8988T (cell line): ENCODE measurements at places on chromosomes 4 and X.

DNA sequence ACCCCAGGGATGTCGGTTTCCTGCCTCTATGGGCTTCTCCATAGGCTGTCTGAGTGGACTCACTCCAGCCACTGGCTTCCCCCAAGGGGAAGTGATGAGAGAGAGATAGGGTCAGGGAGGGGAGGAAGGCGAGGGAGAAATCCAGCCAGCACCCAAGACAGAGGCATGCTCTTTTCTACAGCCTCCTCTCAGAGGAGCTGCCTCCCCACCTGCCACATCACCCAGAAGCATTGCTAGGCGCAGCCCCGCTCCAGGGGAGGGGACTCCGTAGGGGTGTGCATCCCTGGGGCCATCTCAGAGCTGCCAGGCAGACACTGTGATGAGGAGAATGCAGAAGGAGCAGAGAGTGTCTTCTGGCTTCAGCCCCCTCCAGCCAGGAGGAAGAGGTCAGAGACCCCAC lies 109.5 kb upstream of the NKX1-1 start:
- no peak for DNase-seq

DNA sequence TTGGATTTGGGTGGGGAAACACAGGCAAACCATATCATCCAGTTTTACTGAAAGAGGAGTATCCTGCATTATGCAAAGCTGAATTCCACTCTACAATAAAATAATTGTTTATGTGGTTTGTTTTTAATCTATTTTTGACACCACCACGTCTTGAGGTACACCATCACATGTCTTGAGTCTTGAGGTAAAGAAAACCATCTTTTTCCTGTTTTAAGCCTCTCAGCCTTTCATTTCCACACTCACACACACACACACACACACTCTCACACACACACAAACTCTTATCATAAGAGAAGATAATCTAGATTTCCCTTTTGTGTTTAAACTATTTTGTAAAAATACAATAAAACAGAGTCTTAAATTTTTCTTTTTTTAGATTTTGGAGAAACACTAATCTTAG lies 32.0 kb downstream of the SPIN3 start:
- DNase-seq: no peak

- DNase-seq: no peak
Measured at GRCh38 chrX:33132569-33132968, 78.8 kb downstream of the DMD start.

GRCh38 chr4:4829837-4830236 lies 29.6 kb upstream of the MSX1 start:
- DNase-seq: no peak

DNA sequence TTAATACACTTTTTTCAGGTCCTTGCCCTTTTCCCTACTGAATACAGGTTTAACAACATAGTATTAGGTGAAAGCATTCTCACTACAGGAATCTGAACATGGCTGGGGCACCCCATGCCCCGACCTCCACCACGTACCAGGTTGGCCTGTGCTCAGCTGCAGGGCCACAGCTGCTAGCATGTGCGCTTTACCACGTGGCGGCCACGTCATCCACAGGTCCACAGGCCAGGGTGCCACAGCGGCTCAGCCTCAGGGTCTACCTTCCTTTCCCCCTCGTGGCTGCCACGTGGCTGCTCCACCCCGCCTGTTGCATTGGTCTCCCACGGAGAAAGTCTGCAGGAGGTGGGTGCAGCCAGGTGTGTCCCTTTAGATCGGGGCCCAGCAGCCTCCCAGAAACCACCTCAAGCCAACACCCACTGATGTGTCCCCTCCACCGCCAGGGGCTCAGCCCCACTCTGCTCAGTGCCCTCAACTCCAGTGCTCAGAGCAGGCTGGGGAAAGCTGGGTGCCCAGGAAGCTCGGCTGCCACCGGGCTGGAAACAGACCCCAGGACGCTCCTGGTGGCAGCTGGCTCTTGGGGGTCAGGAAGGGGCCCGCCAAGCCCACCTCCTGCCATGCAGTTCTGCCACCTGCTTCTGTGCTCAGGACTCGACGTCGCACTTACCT lies 17.8 kb downstream of the CTBP1 start:
- no peak for DNase-seq

DNA sequence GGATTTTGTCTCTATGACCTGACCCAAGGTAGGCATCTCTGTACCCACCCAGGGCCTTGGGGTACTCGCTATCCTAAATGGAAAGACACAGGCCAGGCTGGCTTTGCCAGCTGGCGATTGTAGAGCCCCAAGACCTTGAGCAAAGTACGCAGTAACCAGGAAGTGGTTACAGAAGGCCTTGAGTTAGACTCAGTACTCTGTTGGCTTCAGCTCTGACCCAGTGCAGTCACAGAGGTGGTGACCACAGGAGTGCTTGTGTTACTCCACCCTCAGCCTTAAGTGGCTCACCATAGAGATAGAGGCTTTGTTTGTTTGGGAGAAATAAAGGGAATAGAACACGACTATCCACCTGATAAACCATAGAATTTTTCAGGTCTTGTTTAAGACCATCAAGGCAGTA lies 880.5 kb upstream of the POU3F4 start:
- DNase-seq: no peak

DNA sequence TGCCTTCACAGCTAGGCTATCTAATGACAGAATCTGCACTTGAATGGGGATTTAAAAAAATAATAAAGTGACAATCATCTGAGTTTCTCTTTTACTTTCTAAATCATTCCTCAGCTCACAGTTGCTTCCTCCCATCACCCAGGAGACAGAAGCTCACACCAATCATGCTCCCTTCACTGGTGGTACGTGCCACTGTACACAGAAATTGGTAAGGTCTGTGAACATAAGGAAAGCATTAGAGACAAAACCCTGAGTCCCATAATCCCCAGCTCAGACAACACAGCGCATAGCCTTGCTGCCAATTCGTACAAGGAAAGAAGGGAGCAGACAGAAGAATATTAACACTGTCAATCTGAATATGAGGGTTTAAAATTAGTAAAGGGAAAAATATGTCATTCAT lies 133.1 kb downstream of the IDS start:
- no peak for DNase-seq

GRCh38 chrX:18039023-18039422 lies 177.9 kb upstream of the RAI2 start:
- no peak for DNase-seq

- no peak for DNase-seq
Measured at GRCh38 chr4:152998861-152999260, 62.7 kb downstream of the FHDC1 start.

- no peak for DNase-seq
Measured at GRCh38 chr4:146256328-146256727, 42.0 kb downstream of the REELD1 start.

GRCh38 chrX:137194164-137194563 lies 160.4 kb upstream of the GPR101 start:
- no peak for DNase-seq

- DNase-seq: no peak
Measured at GRCh38 chr4:69057620-69058409, 38.5 kb upstream of the UGT2B7 start.

DNA sequence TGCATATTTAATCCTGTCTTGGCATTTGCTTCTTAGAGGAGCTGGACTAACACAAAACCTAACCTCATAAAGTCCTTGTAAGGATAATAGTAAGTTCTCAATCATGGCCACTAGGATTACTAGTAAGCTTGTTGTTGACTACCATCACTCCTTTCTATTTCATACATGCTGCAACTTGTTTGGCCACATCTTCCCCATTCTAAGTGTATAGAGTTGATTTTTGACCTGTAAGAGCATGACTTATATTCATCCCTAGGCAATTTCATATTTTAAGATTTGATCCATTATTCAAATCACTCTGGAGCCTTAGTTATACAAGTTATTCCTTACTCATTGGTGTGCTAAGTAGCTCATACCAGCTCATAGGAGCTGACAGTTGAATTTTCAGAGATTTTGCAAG lies 109.4 kb downstream of the EFHC2 start:
- no peak for DNase-seq

GRCh38 chr4:89788206-89789072 lies 48.5 kb downstream of the SNCA start:
- DNase-seq: no peak

DNA sequence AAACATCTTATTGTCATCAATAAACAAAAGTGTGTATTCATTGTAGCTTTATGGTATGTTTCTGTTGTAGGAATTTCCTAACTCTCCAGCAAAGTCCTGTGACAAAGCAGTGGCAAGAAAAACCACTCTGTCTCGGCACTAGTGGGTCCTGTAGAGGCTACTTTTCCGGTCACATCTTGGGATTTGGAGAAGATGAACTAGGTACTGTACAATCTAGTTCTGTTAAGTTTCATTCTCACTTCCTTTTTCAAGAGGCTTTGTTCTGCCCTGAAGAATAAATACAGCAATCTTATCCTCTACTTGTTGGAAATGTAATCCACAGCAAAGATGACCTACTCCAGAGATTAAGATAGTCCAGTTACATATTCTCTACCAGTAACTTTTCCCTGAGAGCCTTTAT lies 69.3 kb downstream of the HHIP start:
- DNase-seq: no peak

DNA sequence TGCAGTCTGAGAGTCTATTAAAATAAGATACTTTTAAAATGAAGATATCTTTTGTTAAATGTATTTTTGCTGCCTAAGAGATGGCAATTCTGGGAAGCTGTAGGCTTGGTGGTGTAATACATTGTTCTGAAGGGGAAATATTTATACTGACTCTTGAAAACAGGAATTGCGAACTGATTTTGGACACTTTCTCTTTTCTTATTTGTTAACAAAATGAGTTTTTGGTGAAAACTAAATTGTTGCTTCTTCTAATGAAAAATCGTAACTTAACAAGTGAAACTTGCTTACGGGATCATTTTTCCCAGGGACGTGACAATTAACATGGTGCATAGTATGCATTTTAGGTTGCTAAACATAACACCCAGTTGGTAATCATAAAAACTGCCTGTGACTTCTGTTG lies 71.0 kb downstream of the RAPGEF2 start:
- no peak for DNase-seq

GRCh38 chr4:113141901-113142346 lies 92.5 kb downstream of the ANK2 start:
- DNase-seq: no peak

DNA sequence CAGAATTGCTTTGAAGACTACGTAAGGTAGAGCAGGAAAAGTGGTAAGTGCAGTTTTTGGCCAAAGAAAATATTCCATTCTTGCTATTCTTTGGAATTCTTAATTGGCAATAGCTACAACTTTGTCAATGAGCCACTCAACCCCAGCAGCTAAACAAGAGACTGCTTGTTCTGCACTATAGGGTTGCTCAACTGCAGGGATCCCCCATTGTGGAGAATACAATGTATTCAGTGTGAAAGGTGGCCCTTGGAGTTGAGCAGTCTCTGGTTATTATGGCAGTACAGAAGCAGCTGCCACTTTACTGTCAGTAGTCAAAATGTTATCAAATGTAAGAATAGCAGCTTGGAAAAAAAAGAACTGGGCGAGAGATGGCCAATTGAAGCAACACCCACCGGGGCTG lies 808.7 kb downstream of the CENPC start:
- DNase-seq: no peak

DNA sequence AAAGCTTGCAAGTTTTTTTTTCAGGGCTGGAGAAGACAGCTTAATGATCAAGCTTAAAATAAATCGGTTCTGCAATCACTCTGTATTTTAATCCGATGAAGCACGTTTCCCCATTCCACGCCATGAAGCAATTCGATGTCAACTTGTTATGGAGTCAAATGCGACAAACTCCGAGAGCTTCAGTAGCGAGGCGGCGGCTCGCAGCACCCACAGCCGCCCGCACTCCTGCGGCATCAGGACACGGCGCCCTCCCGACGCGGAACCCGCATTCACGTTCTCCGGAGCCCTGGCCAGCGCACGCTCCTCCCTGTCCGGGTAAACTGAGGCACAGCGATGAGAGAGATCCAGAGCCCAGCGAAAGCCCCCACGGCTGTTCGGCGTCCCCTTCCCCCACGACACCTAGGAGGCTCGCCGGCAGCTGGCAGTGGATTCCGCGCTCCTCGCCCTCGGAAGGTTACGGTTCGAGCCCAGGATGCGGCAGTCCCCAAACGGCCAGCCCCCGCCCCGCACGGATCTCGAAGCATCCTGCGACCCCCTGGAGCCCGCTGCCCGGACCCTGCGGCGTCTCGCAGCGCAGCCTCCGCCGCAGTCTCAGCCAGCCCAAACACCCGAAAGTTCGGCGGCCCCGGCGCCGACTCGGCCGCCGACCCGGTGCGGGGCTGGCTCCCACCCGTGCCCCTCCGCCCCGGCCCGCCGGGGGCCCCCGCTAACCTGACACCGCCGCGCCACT lies 507 bp downstream of the MFAP3L start:
- no peak for DNase-seq

- no peak for DNase-seq
Measured at GRCh38 chrX:82677286-82677685, 830.8 kb upstream of the POU3F4 start.

GRCh38 chr4:186825069-186825468 lies 101.4 kb upstream of the FAT1 start:
- DNase-seq: no peak

- DNase-seq: no peak
Measured at GRCh38 chr4:63607169-63607872, 801.9 kb downstream of the TECRL start.

- DNase-seq: no peak
Measured at GRCh38 chr4:133711817-133712216, 489.8 kb downstream of the PABPC4L start.

GRCh38 chrX:73577361-73577760 lies 14.4 kb downstream of the CHIC1 start:
- DNase-seq: no peak

DNA sequence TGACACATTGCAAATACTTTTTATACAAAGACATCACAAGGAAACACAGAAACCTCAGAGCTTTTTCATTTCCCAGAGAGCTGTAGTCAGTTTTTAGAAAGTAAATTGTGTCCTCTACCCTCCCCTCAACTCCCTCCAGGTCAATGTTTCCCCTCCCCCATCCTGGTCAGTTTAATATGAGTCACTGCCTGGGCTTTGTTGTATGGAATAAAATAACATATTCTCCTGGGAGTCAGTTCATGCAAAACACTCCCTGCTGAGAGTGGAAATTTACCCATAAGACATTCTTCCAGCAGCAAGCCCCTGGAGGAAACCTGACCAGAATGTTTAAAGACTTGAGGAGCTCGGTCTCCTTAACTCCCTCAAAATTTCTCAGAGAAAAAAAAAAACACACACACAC lies 270.1 kb upstream of the LDB2 start:
- no peak for DNase-seq

DNA sequence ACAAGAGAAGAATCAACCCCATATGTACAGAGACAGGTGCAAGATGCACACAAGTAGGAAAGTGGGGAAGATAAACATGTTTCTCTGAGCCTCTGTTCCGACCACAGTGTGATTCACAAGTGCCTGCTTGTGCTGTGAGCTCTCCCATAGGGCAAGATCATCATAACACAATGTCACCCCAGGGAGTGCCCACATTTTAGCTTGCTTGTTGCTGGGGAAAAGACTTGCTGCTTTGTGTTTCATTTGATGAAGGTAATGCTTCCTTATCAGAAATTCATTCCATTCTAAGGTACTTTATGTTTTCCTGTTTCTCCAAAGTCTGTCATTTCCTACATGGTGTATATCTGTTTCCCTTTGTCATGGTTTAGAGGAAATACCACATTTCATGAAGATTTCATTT lies 304.5 kb upstream of the DIPK2B start:
- DNase-seq: no peak
